Femur (tissue), 1 donor: ENCODE measurements at places on chromosomes 5 and 9.

DNA sequence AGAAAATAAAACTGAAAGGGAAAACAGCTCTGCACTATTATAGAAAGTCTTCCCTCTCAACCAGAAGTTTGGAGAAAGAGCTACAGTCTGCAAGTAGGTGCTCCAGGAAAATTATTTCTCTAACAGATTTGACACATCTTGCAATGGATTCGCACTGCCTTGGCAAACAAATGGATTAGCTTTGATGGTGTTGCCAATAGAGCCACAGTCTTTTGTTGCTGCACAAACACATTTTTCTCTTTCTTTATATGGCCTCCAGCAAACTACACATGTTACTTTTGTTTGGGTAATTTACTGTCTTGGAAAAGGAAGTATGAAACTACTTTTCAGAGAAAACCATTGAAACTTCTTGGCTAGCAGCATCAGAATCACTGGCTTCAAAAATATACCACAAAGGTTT, 523.1 kb downstream of the EFNA5 start:
- DNase-seq, result peak; percentile 30

DNA sequence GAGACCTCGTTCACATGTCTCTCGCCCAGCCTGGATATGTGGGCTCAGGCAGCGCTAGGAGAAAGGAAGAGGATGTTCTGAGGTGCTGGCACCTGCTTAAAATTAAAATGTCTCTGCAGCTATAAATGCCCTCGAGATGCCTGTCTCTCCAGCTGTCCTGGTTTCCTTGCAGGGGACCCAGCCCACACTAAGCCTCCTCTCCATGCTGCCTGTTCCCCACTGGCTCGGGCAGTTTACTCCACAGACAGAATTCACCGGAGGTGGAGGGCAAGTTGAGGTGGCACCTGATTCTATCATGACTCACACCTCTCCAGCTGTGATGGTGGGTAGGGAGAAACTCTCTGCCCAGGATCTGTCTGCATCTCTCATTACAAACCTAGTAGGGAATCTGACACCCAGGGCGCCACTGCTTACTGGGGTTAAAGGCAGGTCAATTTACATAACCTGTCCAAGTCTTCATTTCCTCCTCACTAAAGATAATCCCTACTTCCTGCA, 420.9 kb downstream of the SPOCK1 start:
- DNase-seq, result no peak

DNA sequence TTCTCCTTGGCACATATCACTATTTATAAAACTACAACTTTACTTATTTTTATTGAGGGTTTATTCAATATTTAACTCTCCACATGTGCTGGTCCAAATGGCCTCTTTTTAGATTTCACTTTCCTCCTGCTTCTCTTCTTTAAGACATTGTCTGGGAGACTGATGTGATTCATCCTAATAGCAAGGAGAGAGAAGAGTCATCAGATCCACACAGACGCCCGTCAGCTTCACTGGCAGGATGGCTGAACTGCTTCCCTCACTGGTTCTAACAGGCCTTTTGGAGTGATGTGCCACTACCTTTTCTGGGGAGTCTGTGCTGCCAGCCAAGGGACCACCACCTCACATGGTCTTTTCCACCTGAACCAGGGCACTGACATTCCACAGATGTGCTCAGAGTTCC, 16.5 kb upstream of the ROR2 start:
- DNase-seq, result no peak

- DNase-seq, result no peak
These were observed 50.5 kb upstream of the RFX3 start for GRCh38 chr9:3576328-3576727.

GRCh38 chr9:73845539-73845938, 651.6 kb upstream of the RORB start:
- DNase-seq, result no peak

DNA sequence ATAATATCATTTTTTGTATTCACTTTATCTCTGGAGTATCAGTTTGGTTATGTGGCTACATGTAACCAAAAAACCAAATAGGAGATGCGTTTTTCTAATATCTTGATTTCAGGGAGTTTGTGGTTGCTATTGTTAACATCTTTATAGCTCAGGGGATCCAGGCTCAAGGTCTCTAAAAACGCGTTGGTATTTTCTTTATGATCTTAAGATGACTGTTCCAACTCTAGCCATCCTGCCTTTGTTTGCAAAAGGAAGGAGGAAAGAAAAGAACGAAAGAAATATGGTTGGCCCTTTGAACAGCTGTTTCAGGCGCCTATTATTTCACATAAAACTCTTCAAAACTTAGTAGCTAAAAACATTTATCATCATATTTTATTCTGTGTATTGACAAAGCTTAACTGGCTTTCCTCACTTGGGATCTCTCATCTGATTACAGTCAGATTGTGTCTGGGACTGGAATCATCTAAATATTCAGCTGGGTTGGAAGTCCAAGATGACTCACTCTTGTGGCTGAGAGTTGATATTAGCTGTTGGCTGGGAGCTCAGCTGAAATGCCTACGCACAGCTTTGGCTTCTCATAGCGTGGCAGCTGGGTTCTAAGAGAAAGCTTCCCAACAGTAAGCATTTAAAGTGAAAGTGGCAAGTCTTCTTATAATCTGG, 60.1 kb downstream of the FAM174A start:
- DNase-seq, result peak; percentile 72

DNA sequence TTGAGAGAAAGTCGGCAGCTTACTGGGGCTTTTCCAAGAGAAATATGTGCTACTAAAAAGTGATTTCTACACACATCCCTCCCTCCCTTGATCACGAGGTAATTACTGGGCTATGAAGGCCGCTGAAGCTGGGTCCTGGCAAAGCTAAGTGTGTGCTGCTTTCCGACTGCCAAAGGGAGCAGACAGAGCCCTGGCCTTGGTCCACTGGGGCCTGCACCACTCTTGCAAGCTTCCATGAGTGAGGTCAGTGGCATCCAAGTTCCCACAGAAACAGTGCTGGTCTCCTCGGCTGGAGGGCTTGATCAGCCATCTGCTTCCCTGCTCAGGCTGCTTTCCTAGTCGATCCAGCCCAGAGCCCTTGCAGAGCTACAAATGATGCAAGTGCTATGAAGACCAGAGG, 154.8 kb upstream of the LHFPL2 start:
- peak; percentile 76 for DNase-seq

DNA sequence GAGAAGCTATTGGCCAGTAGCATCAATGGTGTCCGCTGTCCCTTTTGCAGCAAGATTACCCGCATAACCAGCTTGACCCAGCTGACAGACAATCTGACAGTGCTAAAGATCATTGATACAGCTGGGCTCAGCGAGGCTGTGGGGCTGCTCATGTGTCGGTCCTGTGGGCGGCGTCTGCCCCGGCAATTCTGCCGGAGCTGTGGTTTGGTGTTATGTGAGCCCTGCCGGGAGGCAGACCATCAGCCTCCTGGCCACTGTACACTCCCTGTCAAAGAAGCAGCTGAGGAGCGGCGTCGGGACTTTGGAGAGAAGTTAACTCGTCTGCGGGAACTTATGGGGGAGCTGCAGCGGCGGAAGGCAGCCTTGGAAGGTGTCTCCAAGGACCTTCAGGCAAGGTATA, 10.8 kb downstream of the TRIM32 start:
- no peak for DNase-seq

DNA sequence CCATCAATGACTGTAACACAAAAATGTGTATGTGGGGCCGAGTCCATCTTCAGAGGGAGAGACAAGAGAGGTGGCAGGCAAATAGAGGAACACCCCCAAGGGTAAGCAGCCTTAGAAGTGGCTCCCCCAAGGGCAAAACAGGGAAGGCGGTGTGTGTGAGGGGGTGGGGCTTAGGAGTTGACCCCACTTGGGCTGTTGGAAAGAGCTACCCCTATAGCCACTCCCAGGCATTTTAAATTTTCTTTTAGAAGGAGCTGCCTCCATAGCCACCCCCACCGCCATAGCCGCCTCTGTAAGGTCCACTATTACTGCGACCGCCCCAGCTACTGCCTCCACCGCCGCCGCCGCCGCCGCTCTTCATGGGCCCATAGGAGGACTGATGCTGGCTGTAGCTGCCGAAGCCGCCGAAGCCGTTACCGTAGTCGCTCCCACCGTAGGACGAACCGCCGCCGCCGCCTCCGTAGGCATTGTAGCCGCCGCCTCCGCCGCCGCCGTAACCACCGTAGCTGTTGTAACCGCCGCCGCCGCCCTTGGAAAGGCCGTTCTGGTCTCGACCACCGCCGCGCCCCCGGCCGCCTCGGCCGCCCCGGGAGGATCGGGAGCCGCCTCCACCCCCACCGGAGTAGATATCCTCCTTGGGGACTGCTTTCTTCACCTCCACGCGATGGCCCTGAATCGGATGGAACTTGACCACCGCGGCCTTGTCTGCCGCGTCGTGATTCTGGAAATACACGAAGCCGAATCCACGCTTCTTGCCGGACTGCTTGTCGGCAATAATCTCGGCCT, 1.1 kb downstream of the HNRNPA0 start:
- DNase-seq, result peak; percentile 54

DNA sequence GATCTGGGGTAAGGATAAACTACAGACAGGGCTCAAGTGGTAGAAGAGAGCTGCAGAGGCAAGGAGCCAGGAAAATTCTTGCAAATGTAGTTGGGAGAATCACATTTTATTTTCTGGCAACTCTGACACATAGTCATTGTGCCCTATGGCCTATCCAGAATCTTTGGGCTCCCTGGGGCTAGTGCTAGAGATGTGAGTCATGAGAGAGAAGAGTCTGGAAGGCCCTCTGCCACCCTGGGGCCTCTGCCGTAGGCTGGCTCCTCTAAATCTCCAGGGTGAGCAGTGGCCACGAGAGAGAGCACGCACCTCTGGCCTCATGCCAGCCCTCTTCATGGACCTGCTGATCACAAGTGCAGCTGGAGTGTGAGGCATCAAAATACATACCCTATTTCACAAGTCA, 74.3 kb upstream of the SSBP2 start:
- DNase-seq, result peak; percentile 41

DNA sequence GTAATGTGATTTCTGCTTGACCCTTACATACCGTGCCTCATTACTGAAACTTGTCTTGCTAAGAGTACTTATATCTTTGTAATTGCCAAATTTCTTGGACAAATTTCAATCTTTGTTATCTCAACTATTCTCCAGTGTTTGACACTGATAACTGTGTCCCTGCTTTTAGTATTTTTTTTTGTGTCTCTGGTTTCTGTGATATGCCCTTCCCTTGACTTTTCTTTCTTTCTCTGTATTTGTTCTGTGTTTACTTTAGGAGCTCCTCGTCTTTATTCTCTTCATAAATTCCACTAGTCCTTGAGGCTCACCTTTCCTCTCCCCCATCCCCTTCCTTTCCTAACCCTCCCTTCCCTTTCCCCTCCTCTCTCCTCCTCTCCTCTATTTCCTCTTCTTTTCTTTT, 123.7 kb upstream of the FBXL17 start:
- DNase-seq, result no peak

- no peak for DNase-seq
These were observed 301.4 kb upstream of the DAP start for GRCh38 chr5:11062397-11062796.

DNA sequence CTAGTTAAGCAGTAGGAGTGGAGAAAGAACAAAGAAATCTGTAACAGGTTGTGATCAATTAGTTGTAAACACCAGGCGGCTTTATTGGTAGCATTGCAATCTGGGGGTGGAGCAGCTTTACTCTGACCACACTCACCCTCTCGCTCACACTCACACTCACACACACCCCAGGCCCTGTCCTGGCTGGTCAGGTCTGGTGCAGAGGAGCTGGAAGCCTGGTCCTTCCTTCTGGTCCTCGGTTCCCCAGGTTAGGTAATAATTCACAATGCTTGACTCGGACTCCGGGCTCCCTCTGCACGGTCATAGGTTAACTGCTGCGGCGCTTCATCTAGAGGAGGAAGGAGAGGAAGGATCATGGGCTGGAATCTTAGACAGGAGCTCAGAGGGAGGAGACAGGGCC, 1.6 kb downstream of the CCL19 start:
- DNase-seq, result no peak

- no peak for DNase-seq
These were observed 8.2 kb upstream of the DOCK2 start for GRCh38 chr5:169628892-169629291.

DNA sequence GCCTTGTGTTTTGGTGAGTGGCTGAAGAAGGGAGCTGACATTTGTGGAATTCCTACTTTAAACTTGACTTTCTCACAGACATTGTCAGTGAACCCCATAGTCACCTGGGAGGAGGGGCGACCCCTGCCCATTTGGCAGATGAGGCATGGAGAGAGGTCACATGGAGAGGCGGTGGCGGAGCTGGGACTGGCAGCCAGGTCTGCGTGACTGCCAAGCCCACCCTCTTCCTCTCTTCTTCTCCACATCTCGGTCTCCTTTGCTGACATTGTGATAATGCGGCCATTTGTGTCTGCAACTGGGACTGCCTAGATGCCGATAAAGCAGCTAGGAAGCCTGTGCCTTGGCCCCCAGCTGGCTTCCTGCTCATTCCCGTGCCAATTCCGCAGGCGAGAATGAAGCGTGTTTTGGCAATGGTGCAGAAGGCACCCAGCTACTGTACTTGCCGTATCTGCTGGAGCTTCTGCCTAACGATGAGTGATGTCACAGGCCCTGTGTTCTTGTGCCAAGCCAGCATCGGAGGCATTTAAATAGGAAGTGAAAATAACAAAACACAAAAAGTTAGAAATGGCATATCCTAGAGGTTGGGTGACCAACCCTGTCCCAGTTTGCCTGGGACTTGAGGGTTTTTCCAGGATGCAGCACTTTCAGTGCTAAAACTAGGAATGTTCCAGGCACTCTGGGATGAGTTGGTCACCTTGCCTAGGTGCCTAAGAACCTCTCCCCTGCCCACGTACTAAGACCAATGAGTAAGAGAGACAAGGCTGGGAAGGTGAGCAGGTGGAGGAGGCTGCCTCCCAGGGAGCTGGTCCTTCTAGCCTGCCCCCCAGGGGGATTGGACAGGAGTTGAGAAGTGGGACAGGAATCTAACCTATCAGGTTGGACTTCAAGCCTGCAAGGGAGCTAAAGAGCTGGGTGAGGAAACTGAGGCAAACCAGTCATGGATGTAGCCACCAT, 23.6 kb downstream of the OLFML2A start:
- peak; percentile 48 for DNase-seq

- DNase-seq, result peak; percentile 86
These were observed 38.0 kb downstream of the PALM2AKAP2 start for GRCh38 chr9:109817846-109818472.

DNA sequence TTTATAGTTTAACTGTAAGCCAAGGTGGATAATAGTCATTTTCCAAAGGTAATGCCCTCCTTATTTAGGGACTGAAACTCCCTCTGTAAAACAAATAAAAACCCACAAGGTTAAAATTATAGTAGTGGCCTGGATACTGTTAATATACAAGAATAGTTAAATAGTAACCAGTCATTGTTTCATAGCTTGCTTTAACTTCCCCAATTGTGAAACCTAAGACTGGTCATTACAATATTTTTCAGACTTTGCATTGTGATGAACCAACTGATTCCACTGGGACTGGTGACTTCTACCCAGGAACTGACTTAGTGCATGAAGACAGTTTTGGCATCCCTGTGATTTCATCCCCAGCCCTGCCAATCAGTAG, 162.6 kb downstream of the SMC2 start:
- no peak for DNase-seq

- DNase-seq, result no peak
These were observed 16.8 kb upstream of the POMT1 start for GRCh38 chr9:131485728-131486422.

DNA sequence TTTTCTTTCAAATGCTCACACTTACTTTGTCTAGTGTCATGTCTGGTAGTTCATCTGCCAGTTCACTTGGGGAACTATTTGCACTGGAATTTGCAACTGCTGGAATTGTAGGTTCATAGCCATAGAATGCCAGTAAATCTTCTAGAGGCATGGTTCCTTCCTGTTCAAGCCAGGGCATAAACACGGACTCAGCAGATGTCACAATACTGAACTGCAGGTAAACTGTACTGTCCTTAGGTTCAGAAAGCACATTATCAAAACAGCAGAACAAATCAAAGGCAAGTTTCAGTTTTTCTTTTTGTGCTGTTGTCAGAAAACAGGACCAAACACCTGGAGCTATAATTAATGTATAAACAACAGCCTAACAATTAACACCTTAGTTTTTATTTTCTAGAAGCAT, 13.1 kb downstream of the MIER3 start:
- no peak for DNase-seq
